ENCODE measurements at places on chromosomes 5 and 9. TPM values are rescaled to one million over a fixed set of nuclear protein-coding genes. Genes with fewer than 3 reads are reported as not detected.

DNA sequence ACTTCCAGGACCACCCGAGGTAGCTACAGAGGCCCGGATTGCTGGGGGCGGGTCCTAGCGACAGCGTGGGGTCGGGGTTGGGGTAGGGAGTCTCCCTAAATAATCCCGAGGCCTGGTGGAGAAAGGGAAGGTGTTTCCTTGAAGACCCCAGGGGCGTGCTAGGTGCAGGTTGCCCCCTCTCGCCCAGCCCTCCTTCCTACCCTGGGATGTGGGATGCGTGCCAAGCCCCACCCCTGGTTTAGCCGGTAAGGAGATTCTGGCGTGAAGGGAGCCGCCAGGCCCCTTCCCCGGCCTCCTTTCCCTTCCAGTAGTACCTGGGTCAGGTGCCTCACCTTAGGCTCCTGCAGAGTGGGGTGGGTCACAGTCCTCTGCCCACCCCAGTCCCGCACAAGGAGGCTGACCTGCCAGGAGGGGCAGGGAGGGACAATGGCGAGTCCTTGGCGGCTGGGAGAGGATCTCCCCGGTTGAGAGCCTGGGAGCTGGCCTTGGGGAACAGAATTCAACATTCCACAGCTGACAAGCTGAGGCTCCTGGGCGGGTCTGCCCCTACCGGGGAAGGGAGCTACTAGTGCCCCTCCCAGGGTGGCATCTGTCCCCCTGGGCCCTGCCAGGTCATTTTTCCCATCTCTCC lies 674 bp downstream of the TSPAN17 start:
- DNase-seq, result peak; percentile 31

GRCh38 chr9:107105784-107106183 lies 177.3 kb upstream of the RAD23B start:
- DNase-seq, result no peak

RASEF gene
- 31.9 TPM for total RNA-seq

SYK gene
- 64.5 TPM for total RNA-seq

IFNA2 gene
- total RNA-seq, result not detected

RNF183 gene
- total RNA-seq, result not detected

HMCN2 gene
- 39.9 TPM for total RNA-seq

SPARC gene
- 47.6 TPM for total RNA-seq

FCHO2 gene
- total RNA-seq, result 38.0 TPM
